ENCODE measurements at places on chromosomes 12 and 14. TPM values are rescaled to one million over a fixed set of nuclear protein-coding genes. Genes with fewer than 3 reads are reported as not detected.

- DNase-seq = no peak
Observed at GRCh38 chr14:104477666-104478380, 101.7 kb upstream of the C14orf180 start.

DNA sequence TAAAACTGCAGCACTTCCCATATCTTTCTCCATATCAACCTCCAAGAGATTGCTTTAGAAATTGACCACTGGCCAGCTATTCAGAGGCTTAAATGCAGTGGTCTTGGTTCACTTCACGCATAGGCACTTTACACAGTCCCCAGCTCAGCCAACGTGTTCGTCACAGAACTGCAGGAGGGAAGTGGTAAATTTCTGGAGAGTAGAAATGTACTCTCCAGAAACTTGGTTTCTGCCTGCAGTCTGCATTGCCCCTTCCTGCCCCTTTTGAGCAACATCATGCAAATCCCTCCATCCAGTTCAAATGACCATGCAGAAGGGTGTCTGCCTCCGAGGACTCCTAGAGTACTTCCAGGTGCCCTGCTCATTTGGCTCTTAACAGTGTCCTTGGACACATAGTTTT, 42.7 kb upstream of the NEDD1 start:
- no peak for DNase-seq

The PIK3C2G gene
- not detected for total RNA-seq

The PIANP gene
- 0.76 TPM for total RNA-seq

DNA sequence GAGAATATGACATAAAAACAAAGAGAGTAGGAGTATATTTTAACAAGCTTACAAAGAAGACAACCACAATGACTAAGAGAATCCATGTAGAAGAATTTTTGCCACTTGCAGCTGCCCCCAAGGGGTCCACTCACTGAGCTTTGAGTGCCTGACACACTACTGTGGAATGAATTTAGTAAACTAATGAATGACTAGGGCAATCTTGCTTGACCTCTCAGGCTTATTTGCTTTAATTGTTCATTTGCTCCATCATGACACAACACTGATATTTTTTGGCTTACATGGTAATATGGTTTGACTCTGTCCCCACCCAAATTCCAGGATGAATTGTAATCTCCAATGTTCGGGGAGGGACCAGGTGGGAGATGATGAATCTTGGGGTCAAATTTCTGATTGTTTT, 249.1 kb upstream of the FAR2 start:
- no peak for DNase-seq

GRCh38 chr12:12108441-12109058, 37.8 kb downstream of the BCL2L14 start:
- DNase-seq = no peak

The PRPH gene
- 1.7 TPM for total RNA-seq

DNA sequence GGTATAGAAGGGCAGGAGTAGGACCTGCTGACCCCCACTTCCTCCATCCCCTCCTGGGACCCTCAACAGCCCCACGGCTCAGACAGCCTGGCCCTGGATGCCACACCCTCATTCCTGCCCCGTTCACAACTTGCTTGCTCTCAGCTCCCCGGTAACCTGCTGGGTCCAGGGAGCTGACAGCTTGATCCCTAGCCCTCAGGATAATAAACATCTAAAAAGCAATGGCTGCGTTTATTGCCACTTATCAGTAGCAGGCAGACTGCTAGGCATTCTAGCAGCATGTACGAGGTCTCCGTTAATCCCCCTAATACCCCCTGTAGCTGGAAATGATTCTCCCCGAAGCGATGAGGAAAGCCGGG, 24.3 kb upstream of the RPLP0 start:
- no peak for DNase-seq

The CLEC2A gene
- not detected for total RNA-seq

GRCh38 chr12:80745851-80746505, 29.3 kb downstream of the MYF5 start:
- DNase-seq = no peak

- DNase-seq = no peak
Observed at GRCh38 chr14:91570021-91570420, 59.9 kb upstream of the PPP4R3A start.

The PCED1B gene
- 73.6 TPM for total RNA-seq

DNA sequence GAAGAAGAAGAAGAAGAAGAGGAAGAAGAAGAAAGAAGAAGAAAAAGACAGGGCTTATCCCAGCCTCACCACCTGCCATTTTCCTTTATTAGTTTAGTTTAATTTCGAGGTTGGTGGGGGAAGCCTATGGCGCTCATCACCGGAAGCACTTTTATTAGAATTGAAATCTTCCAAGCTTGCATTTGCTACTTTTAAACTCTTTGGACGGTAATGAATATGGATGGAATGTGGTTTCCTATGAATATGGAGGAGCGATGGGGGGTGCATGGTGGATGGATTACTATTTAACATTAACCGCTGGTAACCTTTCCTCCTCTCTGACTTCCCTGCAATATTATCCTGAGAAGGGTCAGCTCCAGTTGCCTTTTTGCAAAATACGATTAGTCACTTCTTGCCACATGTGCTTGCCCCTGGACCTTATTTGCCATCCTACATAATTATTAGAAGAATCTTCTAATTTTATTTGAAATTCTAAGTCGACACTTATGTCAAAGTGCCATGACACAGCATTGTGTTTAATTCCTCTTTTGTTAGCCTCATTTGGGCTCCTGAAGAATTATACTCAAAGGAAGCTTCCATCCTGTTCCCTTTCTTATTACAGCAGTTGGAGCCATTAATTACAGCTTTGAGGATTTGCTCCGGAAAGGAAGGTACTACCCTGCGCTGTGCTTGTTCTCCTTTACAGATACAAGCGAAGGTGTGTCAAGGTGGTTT, 424.5 kb downstream of the VRK1 start:
- no peak for DNase-seq

- no peak for DNase-seq
Observed at GRCh38 chr12:112936927-112937326, 1.3 kb upstream of the OAS3 start.

DNA sequence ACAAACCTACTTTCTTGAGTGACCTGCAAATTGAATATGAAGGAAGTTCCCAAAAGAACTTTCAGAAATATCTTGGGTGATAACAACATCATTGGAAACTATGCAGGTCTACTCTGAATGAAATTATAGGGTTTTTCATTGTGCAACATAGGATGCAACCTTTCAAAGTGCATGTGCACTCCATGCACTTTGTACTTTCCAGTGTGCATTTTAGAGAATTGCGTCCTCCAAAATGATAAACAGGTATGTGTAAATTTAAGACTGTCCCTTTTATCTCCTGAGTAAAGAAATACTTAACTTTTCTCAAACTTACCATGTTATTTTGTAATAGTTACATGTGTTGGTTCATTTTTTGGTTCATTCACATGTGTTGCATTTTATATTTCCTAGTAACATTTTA, 13.2 kb downstream of the SRSF5 start:
- DNase-seq = no peak

GRCh38 chr14:60257865-60258264, 8.8 kb downstream of the PPM1A start:
- DNase-seq = no peak

The TAS2R9 gene
- not detected for total RNA-seq

The NFKBIA gene
- total RNA-seq = 596 TPM

The GPRC5D gene
- total RNA-seq = not detected

The PARPBP gene
- total RNA-seq = 19.1 TPM

- DNase-seq = no peak
Observed at GRCh38 chr14:38207377-38207735, 348 bp upstream of the SSTR1 start.

The SLC2A14 gene
- 0.14 TPM for total RNA-seq

The MYL6 gene
- 492 TPM for total RNA-seq

The ESR2 gene
- 1.0 TPM for total RNA-seq

- no peak for DNase-seq
Observed at GRCh38 chr12:106873983-106874382, 81.7 kb upstream of the TMEM263 start.

GRCh38 chr12:27913999-27914614, 58.4 kb downstream of the PTHLH start:
- DNase-seq = no peak

DNA sequence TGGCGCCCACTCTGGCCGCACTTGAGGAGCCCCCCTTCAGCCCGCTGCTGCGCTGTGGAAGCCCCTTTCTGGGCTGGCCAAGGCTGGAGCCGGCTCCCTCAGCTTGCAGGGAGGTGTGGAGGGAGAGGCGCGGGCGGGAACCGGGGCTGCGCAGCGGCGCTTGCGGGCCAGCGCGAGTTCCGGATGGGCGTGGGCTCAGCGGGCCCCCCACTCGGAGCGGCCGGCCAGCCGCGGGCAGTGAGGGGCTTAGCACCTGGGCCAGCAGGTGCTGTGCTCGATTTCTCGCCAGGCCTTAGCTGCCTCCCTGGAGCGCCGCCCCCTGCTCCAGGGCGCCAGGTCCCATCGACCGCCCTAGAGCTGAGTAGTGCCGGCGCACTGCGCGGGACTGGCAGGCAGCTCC, 8.0 kb upstream of the VWF start:
- DNase-seq = no peak

The AJUBA gene
- 1.7 TPM for total RNA-seq

DNA sequence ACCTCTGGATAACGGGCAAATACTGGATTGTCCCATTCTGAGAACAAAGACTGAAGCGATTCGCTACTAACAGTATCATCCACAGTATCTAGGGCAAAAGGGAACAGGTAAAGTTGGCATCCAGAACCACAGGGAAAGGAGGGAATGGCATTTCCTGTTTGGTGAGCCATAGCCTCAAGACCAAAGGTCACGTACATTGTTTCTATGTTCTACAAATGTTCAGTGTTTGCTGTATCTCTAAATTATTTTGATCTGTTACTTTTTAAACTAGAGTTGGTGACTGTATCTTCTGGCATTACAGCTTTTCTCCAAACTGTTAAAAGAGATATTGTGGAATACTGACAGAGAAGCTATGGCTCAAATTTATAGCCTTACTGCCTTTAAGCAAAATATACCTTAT, 9.7 kb downstream of the MLH3 start:
- DNase-seq = no peak

DNA sequence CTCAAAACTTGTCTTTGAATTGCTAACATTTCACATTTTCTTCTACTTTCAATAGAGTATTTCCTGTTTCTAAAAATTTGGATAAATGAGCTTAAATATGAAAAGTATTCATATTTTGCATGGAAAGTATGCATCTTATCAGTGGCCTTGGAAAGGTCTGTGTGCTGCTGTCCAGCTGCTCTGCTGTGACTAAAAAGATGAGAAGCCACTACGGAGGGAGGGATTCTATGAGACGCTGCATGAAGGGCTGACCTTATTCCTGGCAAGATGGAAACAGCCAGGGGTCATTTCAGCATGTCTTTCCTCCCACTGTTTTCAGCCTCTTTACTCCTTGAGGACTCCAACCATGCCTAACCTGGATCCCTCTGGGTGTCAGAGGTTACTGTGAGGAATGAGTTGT, 13.0 kb downstream of the PIWIL1 start:
- DNase-seq = no peak

GRCh38 chr12:131074221-131075083, 120.7 kb downstream of the ADGRD1 start:
- DNase-seq = no peak

DNA sequence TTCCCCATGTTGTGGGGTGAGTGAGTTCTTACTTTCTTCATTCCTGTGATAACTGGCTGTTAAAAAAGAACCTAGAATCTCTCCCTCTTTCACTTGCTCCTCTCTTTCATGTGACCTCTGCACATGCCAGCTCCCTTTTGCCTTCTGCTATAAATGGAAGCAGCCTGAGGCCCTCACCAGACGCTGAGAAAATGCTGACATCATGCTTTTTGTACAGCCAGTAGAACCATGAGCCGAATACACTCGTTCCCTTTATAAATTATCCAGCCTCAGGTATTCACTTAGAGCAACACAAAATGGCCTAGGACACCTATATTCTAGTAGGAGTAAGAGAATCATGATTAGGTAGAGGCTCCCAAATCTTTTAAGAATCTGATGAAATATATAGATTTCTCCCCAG, 333.5 kb downstream of the LRIG3 start:
- DNase-seq = no peak

DNA sequence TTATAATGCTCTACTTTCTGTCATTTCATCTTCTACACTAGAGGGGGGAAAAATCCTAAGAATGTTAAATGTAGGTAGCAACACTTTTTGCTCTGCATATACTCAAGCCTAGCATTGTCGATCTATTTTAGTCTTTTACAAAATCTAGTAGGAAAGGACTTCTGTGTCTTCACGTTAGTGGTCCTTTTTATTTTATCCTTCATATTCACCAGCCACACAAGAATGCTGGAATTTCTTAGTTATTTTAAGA, 253.0 kb upstream of the FLRT2 start:
- DNase-seq = no peak

DNA sequence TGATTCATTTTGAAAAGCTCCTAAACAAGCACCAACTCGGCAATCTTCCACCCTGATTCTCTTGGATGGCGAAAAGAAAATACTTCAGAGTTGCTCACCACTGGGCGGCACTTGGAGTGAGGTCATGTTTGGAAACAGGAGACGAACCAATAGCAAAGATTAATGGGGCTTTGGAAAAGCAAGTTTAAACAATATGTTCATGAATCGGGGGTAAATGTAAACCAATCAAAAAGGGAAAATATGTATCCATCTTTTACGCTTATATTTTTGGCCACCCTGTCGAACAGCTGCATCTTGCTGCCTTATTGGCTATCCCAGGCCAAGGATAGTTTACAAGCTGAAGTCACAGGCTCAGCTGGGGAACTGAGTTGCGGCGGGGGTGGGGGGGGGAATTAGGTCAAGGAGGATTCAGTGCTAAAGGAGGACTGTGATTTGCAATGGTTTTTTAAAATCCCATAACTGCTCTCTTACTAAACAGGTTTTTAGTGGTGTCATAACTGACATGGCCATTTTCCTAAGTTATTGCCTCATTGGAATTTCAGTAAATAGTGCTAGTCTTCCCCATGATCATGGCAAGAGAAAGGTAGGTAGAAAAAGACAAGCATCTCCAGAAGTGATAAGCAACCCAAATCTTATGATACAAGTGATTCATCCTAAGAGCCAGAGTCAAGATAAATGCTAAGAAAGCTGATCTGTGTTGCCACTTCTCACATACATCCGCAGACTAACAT, 210.6 kb downstream of the PHLDA1 start:
- no peak for DNase-seq

The GSC gene
- total RNA-seq = 0.19 TPM

The PTPN21 gene
- total RNA-seq = 0.14 TPM

The LBHD2 gene
- total RNA-seq = not detected

DNA sequence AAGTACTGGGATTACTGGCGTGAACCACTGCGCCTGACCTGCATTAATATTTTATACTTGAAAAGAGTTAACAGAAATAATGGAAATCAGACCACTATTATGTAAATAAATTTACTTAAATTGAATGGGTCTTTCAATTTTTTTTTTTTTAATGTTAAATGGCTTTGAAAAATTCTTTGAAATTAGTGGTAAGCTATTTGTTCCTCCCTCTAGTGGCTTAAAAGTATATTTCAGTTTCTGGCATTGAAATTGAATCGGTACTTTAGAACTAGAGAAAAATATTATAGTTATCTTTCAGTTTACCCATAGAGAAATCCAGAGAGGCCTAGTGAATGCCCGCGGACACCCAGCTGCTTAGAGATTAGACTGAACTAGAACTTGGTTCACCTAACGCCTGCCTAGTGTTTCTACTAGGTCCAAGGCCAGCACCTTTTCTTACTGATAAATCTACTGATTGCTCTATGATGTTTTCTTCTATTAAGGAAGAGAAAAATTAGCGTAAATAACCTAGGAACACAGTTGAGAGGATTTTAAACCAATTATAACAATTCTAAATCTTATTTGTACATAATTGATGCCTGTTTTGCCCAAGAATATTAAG, 106.5 kb downstream of the EML1 start:
- DNase-seq = no peak
